ENCODE measurements at places on chromosomes 6 and 20.

DNA sequence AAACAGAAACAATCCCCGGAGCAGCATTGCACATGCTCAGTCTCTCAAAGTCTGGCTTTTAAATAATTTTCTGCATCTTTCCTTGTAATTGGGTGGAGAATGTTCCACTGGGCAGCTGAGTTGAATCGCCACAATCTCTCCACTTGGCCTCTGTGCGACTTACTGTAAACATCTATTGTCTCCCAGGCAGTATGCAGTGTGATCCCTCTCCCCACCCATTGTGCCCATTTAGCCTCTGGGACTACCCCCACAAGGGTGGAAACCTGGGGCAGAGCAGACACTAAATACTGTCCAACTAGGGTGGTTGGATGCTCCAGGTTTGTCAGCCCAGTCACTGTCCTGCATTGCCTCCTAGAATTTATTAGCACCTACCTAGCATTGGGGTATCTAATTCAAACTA, 96.2 kb downstream of the JARID2 start:
- no peak for DNase-seq

- no peak for DNase-seq
These were observed 323.4 kb downstream of the BTBD3 start for GRCh38 chr20:12241065-12241464.

DNA sequence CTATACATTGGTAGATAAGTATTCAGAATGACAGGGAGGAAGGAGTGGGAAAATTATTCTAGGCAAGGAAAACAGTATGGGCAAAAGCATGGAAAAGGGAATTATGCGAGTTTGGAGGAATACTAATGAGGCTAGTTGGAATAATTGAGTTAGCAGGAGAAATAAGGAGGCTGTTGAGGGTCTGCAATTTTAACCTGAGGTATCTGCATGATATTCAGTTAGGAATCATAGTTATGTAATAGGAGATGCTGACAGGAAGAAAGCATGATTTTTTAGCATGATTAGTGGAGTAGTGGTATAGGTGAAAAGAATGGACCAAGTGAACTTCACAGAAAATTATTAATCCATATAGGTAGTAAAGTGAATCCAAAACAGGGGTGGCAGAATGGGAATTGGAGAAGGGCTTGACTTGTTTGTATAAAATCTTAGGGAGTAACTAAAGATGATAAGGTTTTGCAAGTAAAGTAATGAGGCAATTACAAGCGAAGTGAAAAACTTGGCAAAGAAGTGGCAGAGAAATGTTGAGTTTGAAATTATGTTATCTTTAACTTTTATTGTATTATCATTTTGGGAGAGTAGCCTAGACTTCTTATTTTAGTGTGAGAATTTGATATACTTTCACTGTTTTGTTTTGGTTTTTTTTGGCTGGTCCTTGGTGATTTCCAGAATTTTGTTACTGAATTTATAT, 5.7 kb downstream of the STXBP5 start:
- DNase-seq, result no peak

- DNase-seq, result no peak
These were observed 225.5 kb downstream of the BMP2 start for GRCh38 chr20:6993011-6993410.

GRCh38 chr6:134177236-134177635, 124.8 kb upstream of the SLC2A12 start:
- DNase-seq, result no peak

GRCh38 chr6:15374119-15374518, 128.2 kb downstream of the JARID2 start:
- no peak for DNase-seq

DNA sequence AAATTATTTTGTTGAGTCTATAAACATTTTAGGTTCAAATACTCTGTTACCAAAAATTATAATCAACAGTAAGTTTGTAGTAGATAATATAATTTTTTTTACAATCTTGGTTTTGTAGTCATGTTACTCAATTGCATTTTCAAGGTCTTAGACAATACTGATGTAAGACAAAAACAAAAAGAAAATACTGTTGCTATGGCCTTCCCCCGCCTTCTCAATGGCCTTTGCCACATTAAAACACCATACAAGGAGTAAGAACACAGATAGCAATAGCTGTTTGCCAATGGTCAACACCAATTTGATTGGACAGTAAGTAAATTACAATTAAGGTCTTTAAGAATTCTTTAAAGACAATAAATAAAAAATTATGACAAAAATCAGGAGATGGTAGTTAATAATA, 450.2 kb downstream of the CDC5L start:
- DNase-seq, result no peak

- no peak for DNase-seq
These were observed 528.7 kb upstream of the RNF217 start for GRCh38 chr6:124433387-124434160.

All from activated T-helper 1 cell treated with Interleukin-2 at 50 U/mL for 16 hours (primary cell).